Activated CD4-positive, CD25-positive, alpha-beta regulatory T cell (primary cell): ENCODE measurements at places on chromosomes 1 and 21.

GRCh38 chr1:232992227-232992626 lies 41.8 kb downstream of the NTPCR start:
- no peak for DNase-seq

DNA sequence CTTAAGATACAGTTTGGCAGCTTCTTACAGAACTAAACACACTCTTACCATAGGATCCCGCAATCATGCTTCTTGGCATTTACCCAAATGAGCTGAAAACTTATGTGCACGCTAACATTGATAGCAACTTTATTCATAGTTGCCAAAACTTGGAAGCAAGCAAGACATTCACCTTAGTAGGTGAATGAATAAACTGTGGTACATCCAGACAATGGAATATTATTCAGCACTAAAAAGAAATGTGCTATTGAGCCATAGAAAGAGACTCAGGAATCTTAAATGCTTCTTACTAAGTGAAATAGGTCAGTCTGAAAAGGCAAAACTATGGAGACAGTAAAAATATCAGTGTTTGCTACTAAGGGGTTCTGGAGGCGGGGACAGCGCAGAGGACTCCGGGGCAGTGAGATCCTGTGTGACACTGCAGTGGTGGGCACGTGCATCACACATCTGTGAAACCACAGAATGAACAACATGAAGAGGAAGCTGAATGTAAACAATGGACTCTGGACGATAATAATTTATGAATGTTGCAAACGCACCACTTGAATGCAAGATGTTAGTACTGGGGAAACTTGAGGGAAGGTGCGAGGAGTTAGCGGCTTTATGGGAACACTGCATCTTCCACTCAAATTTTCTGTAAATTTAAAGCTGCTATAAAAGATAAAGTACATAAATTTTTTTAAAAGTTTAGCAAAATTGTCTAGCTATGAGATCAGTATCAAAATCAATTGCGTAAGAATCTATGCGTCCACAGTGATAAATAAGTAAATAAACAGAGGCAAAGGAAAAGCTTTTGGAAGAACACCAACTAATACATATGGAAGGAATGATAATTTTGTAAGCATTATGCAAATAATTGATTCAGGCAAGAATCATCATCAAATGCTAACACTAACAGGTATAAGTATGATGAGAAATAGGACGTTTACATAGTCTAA lies 15.4 kb upstream of the SPATC1L start:
- DNase-seq, result no peak

- no peak for DNase-seq
Observed at GRCh38 chr1:208335371-208336136, 91.4 kb upstream of the PLXNA2 start.

DNA sequence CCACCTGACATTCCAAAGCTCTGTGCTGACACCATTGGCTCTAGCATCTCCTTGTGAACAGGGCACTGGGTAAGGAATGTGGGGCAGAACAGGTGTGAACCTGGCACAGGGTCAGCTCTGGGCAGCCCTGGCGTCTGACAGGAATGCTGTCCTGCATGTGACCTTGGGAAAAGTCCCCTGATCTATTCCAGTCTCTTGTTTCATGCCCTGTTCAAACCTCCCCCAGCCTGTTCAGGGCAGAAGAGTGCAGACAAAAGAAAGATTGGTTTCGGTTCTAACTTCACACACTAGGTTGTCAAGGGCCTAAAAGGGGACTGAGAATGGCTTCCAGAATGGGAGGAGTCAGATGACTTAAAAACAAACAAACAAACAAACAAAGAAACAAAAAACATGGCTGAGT lies 27.6 kb upstream of the SDHB start:
- DNase-seq, result no peak

DNA sequence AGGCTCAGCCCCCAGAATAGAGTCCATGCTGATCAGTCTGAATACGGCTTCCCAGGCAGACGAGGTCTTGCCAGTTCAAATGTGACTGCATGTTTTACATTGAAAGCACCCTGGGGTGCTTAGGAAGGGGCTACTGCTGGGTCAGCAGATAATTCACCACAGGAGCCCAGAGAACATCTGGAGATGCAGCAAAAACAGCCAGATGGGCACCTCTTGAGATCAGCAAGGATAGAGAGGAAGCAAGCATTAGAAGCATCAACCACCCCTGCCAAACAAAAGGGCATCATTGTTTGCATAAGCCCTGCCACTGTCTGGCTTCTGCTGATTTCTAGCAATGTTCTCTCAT lies 403.1 kb downstream of the RRAGC start:
- DNase-seq, result no peak

- no peak for DNase-seq
Observed at GRCh38 chr1:94927405-94928175, 680 bp upstream of the CNN3 start.

DNA sequence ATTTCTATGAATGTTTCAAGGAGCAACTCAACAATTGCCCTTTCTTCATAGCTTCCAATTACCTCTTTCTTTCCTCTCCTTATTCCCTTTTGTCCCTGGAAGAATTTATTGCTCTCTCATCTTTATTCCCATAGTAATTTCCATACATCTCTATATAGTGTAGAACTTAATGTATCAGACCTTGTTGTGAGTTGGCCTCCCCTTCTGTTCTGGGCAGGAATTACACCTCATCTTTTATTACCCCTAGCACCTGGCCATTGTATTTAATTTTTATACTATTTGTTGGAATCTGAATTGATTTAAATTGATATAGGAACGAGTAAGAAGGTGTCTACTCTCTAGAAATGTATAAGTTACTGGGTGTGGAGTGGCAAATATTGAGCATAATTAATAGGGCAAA lies 114.5 kb downstream of the CACHD1 start:
- no peak for DNase-seq

GRCh38 chr1:223620297-223620897 lies 45.1 kb downstream of the CAPN8 start:
- no peak for DNase-seq

- DNase-seq, result no peak
Observed at GRCh38 chr1:29251164-29252124, 15.1 kb downstream of the PTPRU start.

DNA sequence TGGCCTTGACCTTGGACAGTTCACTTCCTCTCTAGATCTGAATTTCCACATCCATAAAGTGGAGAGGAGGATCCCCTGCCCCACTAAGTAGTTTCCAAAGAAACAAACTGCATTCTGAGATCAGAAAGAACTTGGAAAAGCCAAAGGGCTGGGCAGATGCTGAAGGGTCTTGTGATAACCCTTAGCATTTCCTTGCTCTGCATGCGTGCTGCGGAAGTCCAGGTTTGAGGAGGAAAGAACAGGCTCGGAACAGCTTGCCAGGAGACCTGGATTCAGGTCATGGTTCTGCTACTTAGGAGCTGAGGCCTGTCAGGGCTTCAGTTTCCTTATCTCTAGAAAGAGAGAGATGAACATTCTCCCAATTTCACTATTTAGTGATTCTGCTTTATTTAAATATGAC lies 27.2 kb downstream of the IGFN1 start:
- no peak for DNase-seq

DNA sequence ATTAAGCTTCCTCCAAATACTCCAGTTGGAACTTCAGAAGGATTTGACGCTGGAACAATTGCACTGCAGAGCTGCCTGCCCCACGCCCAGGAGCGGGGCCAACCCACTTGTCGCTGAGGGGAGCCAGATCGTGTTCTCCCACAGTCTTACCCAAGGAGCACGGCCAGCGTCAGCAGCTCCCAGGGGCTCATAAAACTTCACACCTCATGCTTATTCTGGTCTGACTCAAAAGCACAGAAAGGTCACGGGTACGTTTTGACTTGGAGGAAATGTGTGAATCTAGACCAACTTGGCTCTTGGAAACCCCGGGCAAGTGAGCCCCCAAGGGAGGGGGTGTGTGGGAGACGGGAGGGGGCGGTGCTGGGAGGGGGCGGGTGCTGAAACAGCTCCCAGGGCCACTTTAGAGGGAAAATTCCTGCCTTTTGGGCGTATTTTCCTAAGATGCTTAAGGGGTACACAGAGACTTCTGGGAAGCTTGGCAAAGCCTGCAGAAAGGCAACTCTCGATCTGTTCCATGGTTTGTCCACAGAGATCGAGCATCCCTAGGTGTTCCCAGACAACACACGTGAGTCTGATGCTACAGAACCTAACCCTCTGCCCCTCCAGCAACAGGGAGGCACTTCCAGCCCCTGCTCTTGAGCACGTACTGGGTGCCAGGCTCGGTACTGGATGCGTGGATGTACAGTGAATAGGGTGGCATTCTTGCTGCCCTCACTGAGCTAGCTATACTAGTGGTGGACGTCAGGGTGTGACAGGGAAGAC lies 98.9 kb downstream of the DHRS3 start:
- DNase-seq, result no peak

DNA sequence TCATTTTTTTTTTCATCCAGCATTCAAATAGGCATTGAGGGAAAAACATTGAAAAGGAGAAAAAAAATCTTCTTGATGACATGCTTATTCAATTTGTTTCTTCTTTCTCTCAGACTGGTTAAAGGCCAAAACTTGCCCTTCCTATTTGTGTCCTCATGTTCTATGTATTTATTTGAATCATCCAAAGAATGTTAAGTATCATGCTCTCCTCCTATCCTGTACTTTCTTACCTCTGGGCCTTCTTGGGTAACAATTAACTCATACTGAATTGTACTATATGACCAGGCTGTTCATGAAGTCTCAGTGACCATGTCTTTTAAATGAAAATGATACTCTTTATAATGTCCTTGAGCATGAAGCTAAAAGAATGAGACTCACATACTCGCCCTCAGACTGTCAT lies 36.5 kb upstream of the DENND1B start:
- DNase-seq, result no peak

DNA sequence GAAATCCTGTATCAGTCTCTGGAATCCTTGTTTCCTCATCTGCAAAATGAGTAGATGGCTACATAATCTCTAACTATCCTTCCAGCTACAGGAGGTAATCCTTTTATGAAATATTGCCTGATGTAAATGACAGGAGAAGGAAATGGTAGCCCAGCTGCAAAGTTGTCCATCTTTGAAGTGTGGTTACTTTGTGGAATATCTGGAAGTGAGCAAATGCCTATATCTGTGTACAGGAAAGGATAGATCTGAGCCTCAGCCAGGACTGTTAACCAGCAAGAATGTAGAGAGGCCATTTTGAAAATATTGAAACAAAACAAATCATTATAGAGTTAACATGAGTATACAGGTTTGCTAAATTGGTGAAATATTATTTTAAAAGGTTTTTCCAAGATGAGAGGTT lies 74.8 kb upstream of the BMP8A start:
- DNase-seq, result no peak

DNA sequence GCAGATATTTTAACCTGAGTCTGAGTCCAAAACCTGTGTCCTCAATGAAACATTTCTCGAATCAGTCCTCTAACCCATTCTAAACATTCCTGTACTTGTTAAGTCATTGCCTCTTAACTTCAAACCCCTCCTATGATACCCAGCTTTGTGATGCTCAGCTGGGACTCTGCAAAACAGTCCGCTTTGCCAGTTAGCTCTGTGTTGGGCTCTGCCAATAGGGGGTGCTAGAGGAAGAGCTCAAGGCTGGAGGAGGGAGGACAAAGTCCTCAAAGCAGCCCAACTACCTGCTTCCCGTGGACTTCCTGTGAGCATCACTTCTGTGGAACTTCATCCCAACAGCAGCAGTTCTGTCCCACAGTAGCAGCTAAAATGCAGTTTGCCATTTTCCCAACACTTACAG lies 38.1 kb upstream of the SYT14 start:
- DNase-seq, result no peak

DNA sequence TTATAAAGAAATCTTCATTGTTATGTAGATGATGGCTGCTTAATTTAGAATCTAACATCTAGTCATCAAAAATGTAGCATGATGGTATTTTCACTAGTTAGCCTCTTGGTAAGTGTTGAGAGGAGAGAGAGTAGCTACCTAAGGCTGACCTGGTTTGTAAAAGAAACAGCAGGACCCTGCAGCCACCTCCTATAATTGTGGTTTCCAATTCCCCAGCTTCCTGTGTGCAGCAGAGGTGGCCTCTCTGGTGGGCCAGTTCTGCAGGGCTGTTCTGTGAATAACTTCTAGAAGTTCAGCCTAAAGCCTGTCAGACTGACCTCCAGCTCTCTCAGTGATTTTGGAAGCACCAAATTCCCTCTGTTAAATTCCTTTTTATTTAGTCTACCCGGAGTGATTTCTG lies 246.4 kb upstream of the LRRC7 start:
- no peak for DNase-seq

DNA sequence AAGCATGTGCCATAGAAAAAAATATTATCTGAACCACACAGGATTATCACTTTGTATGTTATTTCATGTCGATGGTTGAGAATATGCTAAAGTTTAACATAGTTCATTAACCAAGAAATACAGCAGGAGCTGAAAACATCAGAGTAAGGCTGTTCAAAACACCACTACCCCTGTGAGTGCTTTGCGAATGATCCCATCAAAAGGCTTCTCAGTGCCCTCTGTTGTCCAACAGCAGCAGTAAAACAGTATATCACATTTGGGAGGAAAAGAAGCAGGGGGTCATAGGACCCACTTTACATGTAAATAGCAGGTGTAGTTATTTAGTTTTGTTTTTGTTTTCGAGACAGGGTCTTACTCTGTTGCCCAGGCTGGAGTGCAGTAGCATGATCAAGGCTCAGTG lies 289.4 kb upstream of the FMN2 start:
- no peak for DNase-seq

DNA sequence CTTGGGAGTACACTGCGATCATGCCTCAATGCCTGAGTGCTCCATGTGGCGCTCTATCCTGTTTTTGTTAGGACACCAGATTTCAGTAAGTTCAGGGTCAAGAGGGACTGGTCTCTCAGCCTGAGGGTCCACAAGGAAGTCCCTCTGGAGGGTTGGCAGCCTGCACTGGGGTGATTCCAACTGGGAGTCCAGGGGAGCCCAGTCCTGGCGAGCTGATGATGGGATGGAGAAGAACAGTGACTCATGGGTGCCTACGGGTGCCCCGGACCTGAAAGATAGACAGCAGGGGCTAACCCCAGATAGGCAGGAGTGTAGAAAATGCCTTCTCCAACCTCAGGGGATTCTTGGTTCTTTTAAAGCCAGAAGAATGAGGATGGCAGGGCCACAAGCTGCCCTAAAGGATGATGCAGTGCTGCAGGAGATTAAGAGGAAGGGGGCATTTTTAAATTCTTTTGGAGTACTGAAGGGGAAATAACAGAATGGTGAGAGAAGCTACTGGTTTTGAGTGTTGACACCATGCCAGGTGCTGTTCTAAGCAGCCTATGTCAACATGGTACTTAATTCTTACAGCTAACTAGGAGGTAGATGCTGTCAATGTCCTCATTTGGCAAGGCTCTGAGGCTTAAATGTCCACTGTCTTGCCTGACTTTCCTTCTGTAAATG lies 68.4 kb upstream of the TLR5 start:
- no peak for DNase-seq

DNA sequence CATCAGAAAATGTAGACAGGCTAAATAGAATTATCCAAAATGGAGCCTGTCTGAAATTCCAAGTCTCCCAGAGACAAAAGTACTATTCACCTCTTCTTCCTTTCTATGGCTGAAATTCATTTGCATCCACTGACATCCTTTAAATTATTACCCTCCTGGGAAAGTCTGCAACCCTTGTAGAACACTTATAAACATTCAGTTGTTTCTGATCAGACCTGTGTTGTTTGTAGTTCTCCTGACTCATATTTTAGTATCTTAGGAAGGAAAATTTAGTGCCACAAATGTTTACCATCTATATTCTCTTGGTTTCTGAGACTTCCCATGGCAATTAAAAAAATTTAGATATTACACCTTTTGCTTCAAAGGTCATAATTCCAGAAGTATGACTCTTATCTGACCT lies 69.6 kb upstream of the C1orf105 start:
- DNase-seq, result no peak

- no peak for DNase-seq
Observed at GRCh38 chr1:1721201-1721600, 3.0 kb downstream of the CDK11A start.
